ENCODE measurements at places on chromosomes 16 and 17.

GRCh38 chr17:18270046-18270931 lies 9.8 kb downstream of the MIEF2 start:
- no peak for DNase-seq

DNA sequence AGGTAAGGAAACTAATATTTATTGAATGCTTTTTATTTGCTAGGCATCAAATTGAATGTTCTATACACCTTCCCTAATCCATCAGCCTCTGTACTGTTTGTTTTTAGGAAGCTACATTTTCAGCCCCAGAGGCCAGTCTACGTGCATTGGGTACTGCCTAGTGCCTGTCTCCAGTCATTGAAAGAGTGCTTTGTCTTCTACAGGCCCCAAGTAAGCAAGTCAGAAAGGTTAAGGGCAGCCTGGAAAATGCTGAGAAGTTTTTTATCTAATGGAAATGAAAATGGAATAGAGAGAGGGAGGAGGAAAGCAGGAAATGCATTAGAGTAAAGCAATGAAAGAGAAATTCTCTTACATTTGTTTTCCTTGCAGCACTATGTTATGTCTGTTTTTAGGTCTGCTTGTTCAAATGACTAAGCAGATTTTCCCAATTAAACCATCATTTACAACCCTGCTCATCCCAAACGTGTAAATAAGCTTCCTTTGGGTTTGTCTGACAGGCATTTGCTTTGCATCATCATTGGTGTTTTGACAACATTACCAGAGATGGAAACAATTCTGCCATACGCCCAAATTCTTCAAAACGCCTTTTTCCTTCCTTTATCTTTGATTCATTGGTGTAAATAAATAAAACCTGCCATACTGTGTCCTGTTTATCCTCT lies 116.0 kb upstream of the GOT2 start:
- no peak for DNase-seq

- no peak for DNase-seq
Observed at GRCh38 chr16:6146356-6146755, 1048.8 kb upstream of the EEF2KMT start.

- no peak for DNase-seq
Observed at GRCh38 chr17:63476854-63477479, at the start of gene ACE. Gene ACE (plus strand): TSS chr17:63477061. CDS start chr17:63477095, 34 bp downstream.

- no peak for DNase-seq
Observed at GRCh38 chr17:37292429-37293139, 83.2 kb upstream of the C17orf78 start.

- DNase-seq, result no peak
Observed at GRCh38 chr16:24372824-24373223, 116.7 kb downstream of the CACNG3 start.

GRCh38 chr17:68288804-68289203 lies 2.1 kb downstream of the SLC16A6 start:
- no peak for DNase-seq

DNA sequence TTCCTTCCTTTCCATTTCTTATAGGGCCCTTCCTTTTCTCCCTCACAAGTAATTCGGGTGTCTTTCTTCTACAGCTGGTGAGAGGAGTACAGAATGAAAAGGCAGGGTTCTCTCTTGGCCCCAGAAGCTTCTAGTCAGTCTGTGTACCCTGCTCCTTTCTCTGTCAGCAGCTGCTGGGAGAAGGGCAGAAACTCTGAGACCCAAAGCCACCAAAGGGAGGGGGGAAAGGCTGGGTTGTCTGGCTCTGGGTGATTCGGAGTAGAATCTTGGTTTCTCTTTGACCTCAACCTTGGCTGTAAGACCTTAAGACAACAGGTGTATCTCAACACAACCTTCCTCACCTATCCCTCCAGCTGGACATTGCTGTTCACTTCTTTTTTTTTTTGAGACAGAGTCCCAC lies 3.3 kb upstream of the NR1D1 start:
- DNase-seq, result no peak

DNA sequence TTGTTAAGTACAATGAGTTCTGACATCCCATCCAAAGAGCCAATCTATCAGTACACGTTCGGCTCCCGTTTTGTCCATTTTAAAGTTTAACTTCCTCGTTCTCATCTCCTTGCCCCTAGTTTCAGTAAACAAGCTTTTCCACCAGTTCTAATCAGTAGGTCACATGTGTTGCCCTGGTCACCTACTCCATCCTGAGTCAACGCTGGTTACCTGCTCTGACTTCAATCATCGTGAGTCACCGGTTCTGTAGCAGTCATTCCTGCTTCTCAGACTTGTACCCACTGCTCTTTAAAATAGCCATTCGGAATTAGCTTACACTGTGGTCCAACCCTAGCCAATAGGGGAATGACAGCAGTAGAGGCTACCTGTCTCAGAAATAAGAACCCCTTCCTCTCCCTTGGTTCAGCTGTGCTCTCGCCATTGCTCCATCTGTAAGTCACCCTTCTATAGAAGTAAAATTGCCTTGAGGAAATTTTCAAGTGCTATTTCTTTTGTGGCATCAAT lies 191.0 kb downstream of the CPPED1 start:
- DNase-seq, result no peak

- no peak for DNase-seq
Observed at GRCh38 chr16:19479302-19479721, 42.6 kb downstream of the GDE1 start.

- DNase-seq, result no peak
Observed at GRCh38 chr17:11564589-11565380, 33.5 kb upstream of the DNAH9 start.

- DNase-seq, result peak; percentile 29
Observed at GRCh38 chr17:60134396-60135150, 15.2 kb upstream of the CA4 start.

DNA sequence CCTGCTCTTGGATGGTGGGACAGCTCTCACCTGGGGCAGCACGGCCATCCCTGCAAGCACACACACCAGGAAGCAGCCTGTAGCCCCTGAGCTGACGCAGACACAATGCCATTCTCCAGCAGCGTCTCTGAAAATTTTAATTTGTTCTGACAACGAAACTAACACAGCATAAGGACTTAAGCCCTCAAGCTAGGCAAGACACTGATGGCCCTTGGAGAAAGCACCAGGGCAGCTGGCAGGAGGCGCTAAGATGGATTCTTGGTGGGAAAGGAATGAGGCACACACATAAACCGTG lies 2.7 kb upstream of the LIMD2 start:
- DNase-seq, result no peak

DNA sequence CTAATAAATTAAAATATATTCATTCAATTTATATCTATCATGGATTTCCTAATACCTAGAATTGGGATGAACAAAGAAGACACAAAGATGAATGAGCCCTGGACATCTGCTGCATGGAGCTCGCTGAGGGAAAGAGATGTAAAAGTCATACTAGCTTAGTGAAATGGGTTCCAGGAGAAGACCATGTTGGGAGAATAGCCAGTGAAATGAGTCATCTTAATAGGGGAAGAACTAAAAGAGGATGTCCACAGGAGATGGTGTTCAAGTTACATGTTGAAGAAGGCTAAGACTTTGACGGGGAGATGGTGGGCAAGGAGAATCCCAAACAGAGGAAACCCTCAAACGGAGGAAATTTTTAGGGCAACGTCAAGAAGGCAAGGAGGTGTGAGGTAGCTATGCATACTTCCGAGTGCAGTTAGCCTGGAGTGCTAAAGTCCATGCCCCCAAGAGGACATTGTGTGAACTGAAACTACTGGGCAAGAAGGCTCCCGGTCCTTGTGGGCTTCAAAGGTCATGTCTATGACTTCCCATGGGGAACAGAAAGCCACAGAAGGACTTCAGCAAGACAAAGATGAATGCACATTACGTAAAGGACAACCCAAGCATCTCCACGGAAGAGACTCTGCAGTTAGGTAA lies 220.5 kb upstream of the CDH11 start:
- DNase-seq, result no peak

- DNase-seq, result no peak
Observed at GRCh38 chr17:3982113-3982512, 17.9 kb upstream of the ATP2A3 start.

DNA sequence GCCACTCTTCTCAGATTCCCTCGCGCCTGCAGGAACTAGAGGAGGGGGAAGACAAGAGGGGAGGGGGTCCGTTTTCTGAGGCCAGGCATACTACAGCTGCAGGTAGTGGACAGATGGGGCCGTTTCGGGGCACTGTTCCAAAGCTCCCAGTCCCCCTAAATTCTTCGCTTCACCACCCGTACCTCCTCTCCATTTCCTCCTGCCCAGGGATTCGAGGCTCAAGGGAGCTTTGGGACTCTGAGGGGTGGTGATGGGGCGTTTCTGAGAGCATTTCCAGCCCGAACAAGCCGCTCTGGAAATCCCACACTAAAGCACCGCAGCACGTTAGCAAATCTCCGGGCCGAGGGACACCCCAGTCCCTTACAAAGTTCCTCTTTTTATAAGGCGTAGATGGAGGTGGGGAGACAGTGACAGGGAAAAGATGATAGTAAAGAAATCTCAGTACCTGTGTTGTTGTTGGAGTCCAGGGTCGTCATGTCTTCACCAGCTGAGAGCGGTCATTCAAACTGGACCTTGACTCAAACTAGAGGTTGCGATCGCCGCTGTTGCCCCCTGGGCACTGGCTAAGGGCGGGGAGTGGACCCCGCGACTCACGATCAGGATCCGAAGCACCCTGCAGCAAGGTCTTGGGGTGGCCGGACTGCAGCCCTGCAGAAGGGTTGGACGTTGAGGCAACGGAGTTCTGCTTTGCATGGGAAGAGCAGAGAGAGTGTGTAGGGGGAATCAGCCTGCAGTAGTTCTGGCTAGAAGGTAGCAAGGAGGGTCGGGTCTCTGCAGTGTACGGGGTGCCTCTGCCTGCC lies 570 bp downstream of the NR1D1 start:
- DNase-seq, result no peak

DNA sequence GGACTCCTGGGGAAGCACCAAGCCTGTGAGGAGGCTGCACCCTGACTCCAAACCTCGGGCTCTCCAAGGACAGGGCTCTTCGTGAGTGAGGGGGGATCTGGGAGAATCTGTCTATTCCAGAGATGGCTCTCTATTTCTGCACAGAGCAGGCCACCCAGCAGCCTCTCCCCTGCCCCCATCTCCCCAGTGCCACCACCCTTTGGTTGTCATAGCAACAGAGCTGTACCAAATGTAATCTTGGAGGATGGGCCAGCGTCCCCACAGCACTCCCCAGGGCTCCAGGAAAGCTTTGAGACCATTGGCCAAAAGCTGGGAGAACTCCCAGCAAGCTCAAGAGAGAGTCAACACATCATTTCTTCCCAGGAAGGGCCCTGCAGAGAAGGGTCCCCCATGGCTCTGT lies 49.3 kb downstream of the ABCC12 start:
- no peak for DNase-seq

DNA sequence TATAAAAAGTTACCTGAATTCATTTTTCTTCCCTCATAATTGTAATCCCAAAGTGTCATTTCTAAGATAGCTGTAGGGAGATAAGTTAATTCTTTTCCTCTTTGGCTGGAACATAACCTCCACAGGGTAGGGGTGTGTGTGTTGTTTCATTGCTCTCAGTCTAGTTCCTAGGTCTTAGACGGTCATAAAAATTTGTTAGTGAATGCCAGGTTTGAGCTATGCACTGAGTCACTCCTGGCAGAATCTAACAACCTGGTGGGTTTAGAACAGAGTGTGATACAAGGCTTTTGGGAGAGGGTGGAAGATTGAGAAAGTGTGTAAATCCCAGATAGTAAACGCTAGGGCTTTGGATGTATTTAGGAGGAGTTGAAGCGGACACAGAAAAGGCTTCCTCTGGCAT lies 894 bp upstream of the PHKG2 start:
- no peak for DNase-seq

DNA sequence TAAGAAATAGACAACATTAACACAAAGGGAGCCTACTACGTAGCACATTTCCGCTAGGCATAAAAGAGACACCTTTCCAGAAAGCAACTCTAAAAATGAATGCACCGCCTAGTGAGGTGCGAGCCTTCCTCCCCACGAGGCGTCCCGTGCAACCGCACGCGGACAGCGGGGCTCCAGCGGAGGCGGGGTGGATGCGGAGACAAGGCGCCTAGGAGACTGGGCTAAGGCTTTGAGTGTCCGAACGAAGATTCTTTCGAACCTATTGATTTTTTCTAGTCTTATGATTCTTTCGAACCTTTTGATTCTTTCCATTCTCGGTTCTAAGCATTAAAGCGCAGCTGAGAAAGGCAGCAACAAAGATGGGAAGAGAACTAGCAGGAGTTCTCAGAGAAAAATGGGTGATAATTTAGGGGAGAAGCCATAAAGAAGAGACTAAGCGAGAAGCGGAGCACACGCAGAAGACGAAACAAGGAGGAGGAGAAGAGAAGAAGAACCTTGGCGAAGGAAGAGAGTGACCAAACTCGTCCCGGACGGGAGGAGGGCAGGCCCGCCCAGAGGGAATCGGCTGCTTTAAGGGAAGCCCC lies 394 bp upstream of the CPD start:
- no peak for DNase-seq

- DNase-seq, result no peak
Observed at GRCh38 chr17:78925662-78926555, 722 bp upstream of the TIMP2 start.
